Gastroesophageal sphincter (tissue), 4 donors: ENCODE measurements at places on chromosomes 6 and 20. TPM values are rescaled to one million over a fixed set of nuclear protein-coding genes. Genes with fewer than 3 reads are reported as not detected.

The MOXD1 gene
- 31.6 TPM for total RNA-seq

The WFDC10B gene
- total RNA-seq = not detected

The SIGLEC1 gene
- 17.2 TPM for total RNA-seq

The LAMA4 gene
- total RNA-seq = 305 TPM

The TRIM15 gene
- not detected for total RNA-seq

The PBOV1 gene
- not detected for total RNA-seq
